ENCODE measurements at places on chromosomes 3 and 15.

DNA sequence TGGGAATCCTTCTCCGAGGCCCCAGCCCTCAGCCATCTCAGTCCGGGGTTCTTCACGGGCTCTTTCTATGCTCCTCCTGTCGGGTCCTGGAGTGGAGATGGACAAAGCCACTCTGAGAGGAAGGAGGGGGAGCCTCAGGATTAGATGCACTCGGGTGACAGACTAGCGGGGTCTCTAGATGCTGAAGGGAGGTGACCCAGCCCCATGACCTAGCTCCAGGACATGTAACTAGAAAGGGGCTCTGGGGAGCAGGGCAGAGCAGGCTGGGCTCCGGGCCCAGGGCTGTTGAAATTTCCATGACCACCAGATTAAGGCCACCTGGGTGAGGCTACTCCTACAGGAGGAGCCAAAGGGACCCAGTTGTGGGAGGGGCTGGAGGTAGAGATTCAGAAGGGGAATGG, 14.8 kb upstream of the SKIC8 start:
- no peak for DNase-seq

DNA sequence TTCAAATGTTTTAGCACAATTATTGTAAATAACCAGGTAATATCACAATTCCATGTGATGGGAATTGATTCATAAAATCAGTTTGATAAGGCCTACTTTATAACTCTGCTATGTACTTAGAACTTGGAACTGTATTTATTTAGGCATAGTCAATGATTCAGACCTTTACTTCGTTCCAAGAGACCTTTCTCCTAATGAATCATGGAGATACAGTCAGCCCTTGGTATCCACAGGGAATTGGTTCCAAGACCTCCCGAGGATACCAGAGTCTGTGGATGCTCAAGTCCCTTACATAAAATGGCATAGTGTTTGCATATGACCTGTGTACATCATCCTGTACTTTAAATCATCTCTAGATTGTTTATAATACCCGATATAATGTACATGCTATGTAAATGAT, 60.8 kb upstream of the UMPS start:
- DNase-seq = no peak

DNA sequence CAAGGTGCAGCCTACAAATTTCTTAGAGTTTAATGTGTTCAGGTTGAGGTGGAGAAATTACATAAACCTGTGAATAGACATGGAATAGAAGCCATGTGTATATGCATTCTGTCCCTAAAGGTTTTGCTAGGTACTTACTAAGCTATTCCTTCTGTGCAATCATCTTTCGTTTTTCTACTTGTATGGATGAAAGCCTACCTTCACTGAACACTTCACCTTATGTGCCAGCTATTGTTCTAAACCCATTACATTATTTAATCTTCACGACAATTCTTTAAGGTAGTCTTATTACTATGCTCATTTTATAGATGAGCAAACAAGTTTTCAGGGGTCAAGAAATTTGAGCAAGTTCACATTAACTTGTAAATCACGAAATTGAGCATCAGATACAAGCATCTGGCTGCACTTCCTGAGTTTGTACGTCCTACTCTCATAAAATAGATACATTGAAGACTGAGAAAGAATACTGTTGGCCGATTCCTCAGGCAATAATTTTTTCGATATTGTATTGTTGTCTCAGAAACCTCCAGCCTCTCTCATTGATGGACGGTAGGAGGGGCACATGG, 635 bp upstream of the RCN2 start:
- DNase-seq = no peak

DNA sequence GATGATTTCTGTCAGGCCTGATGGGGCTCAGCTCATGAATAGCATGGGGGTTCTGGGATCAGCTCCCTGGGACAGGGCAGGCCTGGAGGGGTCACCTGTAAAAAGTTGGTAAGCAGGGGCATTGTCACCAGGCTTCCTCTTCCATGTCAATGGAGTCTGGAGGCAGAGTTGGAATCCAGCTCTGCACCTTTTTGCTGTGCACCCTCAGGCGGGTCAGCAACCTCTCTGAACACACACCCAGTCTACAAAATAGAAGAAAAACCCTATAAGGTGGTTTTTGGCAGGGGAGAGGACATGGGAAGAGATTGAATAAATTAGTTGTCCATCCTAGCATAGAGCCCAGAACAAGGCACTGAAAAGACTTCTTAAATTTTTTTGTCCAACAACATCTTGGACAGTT, 77.2 kb upstream of the NR2E3 start:
- DNase-seq = no peak

GRCh38 chr3:152364237-152364636, 95.5 kb downstream of the MBNL1 start:
- DNase-seq = no peak

- no peak for DNase-seq
Observed at GRCh38 chr3:141659821-141660613, 78.1 kb upstream of the RNF7 start.

DNA sequence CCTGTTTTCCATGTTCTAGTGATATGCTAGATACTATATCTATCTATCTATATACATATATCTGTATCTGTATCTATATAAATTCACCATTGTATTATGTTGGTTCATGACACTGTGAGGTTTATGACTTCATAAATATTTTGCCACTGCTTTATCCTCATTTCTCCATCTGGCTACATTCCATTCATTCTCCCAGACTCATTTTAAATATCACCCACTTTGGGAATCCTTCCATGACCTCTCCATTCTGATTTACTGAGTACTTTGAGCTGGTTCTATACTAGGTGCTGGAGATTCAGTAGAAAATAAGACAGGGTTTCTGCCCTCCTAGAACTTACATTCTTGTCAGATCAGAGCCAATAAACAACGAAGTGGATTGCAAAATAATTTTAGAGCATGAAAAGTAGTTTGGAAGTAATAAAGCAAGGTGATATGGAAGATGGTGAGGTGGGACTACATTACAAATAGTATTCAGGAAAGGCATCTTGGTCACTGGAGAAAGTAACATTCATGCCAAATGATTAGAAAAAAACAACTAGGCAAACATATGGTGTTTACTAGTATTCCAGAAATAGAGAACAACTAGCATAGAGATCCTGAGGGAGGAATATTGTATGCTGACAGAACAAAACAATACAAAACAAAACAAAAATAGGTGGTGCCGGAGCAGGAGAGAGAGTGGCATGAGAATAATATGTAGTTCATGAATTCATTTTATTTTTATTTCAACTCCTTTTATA, 11.6 kb upstream of the PLSCR4 start:
- no peak for DNase-seq

- no peak for DNase-seq
Observed at GRCh38 chr3:37326144-37326543, 151.8 kb upstream of the LRRFIP2 start.

DNA sequence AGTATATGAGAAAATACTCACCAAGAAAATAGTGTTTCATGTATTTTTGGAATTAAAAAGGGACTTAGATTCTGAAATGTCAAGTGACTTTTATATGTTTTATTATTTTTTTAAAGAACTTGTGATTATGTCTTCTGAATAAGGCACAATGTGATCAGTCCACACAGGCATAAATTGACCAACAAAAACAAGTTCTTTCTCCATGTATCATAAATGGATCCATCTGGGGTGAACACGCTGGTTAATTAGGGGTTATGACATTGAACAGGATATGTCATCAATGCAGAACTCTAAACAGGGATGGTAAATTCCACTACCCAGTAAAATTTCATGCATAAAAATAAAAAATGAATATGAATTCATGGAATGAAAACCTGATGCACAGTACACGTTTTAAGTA, 31.3 kb upstream of the PIK3CA start:
- no peak for DNase-seq

DNA sequence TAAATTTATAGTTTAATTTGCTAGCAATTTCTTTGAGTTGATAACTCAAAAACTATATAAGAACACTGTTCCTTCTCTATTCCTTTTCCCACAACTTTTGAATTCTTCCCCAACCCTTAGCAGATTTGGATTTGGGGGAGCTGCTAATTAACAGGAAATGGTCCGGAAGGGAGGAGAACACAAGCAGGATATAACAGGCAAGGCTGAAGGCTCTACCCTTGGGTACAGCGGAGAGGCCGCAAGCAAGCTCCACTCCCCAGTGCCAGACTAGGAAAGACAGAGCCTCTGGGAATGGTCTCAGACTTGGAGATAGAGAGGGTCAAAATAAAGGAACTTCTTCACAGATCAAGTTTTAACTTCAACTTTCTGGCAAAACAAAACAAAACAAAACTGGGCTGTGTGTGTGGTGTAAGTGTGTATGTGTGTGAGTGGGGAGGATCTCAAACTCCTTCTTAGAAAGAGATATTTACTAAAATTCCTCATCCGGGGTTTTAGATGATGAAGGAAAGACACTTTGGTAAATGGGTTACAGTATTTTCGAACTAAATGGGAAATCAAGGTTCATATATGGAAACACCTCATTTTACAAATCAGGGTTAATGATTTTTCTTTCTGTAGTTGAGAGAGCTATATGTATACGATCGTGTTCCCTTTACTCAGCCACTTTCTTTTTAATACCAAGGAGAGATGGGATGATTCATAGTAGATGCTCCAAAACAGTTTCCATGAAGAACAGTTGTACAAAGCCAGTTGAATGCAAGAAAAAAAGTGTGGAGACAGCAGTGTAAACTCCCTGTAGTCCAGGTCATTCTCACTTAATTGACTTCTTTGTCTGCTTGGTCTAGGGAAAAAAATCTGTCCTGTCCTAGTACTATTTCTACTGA, 161.1 kb downstream of the TP63 start:
- DNase-seq = no peak

DNA sequence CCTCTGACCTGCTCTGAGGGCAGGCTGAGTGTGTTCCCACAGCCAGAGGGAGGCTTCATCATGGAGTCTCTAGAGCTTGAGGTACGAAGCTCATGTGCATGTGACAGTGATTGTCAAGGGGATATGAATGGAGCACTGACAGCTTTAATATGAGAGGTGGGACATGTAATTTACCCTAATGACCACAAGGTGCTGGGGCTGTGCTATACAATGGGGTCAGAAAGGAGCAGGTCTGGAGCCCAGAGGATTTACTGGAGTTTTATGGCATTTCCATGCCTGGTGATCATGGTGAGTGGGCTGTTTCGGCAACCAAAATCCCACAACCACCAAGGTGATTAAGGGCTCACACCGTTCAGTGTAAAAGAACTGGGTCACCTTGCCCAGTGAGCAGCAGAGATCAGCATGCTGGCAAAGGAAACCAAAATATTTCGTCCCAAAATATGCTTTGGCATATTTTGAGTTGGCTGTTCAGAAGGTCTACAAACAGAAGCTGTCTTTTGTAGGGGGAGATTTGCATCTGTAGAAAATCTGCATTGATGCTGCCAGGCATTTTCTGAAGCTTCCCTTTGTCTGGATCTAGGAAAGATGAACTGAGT, 40.1 kb upstream of the RASGRF1 start:
- DNase-seq = no peak

DNA sequence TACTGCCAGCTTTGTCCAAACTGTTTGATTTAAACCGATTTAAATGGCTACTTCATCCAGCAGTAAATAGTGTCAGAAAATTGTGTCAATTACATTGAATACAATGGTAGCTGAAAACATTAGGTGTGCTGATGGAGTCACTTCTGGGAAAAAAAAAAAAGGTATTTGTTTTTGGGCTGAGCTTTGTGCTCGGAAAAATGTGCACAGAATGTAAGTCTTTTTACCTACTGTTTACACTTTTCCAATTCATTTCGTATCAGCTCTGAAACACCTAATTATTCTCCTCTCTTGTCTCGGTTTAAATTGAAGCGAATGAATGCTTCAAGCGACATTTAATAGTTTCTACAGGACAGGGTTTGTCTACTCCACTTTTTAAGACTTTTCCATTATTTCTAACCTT, 1078.4 kb downstream of the ROBO1 start:
- DNase-seq = no peak

DNA sequence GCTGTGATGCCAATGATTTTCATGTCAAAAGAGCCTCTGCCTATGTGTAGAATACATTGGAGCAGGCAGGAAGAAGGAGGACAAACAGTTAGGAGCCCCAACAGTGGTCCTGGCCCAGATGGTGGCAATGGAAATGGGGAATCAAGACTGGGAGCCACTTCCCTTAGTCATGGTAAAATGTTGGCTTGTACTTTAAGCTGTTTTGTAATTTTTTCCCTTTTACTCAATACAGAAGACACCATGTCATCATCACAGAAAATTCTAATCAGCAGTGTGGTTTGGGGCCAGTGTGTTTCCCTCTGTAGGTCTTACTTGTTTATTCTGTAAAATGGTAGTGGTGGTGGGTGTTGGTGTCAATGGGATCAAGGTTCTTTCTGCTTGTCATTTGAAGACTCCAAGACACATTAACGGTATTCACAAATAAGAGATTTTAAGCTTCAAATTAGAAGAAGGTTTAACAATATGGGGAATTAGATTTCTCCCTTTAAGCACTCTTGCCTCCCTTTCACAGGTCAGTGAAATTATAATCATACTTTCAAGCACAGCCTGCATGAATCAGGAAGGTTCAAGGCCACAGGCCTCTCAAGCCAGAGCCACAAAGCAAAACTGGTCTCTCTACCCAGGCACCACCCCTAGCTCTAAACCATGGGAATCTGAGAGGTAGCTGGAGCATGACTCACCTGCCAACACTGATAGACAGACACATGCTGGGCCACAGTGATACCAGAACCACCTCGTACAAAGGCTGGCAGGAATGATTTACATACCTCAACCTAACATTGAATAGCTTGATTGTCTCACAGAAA, 24.9 kb downstream of the SIAH2 start:
- no peak for DNase-seq

DNA sequence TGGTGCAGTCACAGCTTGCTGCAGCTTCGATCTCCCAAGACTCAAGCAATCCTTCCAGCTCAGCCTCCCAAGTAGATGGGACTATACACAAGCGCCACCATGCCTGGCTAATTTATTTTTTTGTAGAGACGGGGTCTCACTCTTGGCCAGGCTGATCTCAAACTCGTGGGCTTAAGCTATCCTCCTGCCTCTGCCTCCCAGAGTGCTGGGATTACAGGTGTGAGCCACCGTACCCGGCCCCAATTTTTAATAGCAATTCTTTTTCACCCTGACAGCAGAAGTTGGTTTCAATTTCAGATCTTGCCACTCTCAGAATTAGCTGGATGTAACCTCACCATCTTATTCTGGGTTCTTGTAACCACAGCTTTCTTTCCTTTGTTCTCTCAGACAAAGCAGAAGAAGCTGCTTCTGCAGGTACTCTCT, 64.8 kb downstream of the TRIM71 start:
- no peak for DNase-seq

All from left renal cortex interstitium (tissue), 4 donors.